ENCODE measurements at places on chromosomes 13 and 19. TPM values are rescaled to one million over a fixed set of nuclear protein-coding genes. Genes with fewer than 3 reads are reported as not detected.

The LGALS7 gene
- total RNA-seq: not detected

The RNF17 gene
- total RNA-seq: not detected

The SIAH3 gene
- total RNA-seq: not detected

The SLC25A42 gene
- total RNA-seq: 14.8 TPM

The FUT2 gene
- total RNA-seq: not detected

Data from sciatic nerve (tissue), 2 donors.